ENCODE measurements at places on chromosomes 2 and 18.

DNA sequence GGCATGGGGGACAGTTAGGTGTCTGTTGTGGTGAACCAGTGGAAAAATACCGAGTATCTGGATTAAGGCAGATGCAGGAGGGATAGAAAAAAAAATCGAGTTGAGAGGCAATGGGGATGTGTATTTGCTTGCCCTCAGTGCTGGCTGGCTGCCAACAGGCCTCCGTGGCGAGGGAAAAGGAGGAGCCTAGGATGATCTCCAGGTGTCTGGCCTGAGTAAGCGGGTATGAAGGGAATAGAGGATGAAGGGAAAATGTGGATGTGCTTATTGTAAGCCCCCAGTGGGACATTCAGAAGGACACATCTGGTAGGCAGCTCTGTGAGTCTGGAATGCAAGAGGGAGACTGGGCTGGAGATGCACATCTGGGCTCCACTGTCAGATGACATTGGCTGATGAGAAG is 22.8 kb downstream of the KCNS3 start:
- DNase-seq = no peak

- peak; percentile 70 for DNase-seq
Measured at GRCh38 chr2:241882091-241882625, 12.6 kb downstream of the RTP5 start.

- DNase-seq = no peak
Measured at GRCh38 chr2:230202430-230203109, 17.2 kb downstream of the SP110 start.

DNA sequence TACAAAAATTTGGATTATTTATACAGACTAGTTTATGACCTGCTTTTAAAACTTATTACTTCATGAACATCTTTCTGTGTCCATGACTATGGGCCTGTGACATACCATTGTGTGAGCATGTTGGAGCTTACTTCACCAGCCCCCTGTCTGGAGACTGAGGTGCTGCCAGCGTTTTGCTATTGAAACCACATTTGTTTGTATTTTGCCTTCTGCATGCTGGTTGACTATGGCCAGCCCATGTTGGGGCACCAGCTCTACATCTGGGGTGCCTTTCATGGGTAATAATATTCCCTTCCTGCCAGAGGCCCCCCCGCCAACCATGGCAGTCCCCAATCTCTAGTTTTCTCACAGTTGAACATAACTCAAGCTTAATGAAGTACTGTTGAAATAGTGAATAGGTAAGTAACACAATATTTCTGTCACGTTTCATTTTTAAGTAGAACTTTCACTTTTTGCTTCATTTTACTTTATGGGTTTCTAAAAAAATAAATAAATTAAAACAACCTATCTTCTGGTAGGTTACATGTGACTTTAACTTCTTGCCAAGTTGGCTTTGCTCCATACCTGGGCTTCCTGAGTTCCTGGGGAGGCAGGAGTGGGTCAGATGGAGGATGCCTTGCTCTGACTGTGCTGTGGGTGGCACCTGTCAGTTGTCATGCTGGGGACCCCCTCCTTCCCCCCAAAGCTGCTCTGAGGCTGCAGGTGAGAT is 63.9 kb downstream of the DGKD start:
- no peak for DNase-seq

DNA sequence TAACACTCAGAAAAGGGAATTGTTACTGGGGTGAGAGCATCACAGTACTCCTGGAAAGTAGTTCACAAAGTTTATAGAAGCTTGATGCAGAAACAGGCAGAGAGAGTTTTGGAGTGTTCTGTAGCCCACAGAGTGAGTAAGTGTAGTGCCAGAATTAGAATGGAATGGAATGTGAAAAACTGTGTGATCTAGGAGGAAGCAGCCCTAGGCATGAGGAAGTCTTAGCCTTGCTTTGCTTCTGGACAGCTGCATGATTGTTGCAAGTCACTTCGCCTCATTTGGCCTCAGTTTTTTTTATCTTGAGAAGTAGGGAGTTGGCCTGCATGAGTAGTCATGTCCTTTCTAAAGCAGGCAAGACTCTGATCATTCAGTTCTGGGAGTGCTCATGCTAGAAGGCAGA is 10.9 kb downstream of the SERPINB12 start:
- DNase-seq = no peak

- DNase-seq = no peak
Measured at GRCh38 chr2:26576565-26577441, 64.4 kb downstream of the CIB4 start.

DNA sequence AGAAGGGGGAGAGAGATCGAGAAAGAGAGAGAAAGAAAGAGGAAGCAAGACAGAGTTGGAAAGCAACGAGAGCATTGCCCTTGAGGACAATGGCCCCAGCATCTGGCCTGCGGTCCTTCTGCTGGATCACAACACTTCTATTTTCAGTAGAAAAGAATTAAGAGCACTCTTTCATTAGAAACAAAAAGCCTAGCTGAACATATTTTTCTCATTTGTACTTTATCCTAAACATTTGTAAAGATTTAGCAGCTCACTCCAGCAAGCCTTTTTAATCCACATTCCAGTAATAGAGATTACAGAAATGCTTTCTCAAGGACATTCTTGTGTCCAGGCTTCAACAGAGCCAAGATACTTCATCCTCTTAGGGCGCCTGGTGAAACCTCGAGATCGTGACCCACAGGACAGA is 31.6 kb upstream of the AFF3 start:
- DNase-seq = no peak

DNA sequence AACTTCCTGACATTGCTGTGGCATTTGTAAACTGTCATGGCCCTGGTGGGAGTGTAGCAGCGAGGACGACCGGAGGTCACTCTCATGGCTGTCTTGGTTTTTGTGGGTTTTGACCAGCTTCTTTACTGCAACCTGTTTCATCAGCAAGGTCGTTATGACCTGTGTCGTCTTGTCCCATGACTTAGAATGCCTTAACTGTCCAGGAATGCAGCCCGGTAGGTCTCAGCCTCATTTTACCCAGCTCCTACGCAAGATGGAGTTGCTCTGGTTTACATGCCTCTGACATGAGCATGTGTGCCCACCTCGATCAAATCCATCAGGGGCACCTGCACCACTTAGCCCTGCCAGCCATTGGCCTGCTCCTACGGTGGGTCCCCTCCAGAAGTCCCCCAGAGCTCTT is 32.9 kb upstream of the SLC66A3 start:
- DNase-seq = no peak

GRCh38 chr2:63712748-63713147 is 124.0 kb downstream of the MDH1 start:
- peak; percentile 84 for DNase-seq

- DNase-seq = no peak
Measured at GRCh38 chr2:133571249-133571648, 3.0 kb upstream of the NCKAP5 start.

DNA sequence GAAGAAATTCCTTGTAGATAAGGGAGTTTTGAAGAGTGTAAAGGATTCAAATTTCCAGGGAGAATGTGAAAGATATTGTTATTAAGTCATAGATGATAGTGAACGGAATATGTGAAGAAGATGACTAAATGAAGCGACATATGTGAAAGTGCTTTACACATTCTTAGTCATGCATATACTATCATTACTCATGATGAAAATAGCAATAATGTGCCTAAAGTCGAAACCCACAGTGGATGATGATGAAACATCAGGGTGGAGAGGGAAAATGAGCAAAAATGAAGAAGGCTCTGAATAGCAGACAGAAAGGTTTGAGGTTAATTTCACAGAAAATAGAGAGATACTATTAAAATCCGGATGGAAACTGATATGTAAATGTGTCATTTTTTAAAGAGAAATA is 1237.1 kb downstream of the LRP1B start:
- DNase-seq = no peak

DNA sequence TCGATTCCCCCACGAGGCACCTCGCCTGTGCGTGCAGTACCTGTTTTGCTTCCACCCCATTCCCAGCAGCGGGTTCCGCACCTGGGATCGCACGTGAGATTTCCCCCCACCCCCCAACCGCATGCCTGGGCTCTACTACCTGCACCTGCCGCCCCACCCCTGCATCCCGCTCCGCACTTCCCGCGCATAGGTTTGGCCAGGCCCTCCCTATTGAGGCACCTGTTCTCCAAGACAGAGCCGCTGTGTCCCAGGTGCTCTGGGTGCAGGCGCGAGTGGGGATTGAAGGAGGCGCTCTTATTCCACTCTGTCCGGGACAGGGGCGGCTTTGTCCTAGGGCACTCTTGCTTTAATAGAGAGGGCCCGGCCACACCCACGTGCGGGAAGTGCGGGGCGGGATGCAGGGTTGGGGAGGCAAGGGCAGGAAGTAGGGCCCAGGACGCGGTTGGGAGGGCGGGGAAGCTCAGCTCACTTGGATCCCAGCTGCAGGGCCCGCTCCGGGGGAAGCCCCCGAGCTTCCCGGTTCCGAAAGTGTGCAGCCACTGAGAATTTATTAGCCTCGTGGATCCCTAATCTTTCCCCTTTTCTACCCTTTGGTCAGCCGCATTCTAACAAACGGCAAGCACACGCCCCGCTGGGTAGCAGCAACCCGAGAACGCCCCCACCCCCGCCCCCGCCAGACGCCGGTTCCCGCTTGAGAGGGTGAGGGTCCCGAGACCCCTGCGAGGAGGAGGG is 670 bp upstream of the MOCOS start:
- DNase-seq = no peak

- no peak for DNase-seq
Measured at GRCh38 chr2:6937157-6937556, 19.9 kb downstream of the RNF144A start.

DNA sequence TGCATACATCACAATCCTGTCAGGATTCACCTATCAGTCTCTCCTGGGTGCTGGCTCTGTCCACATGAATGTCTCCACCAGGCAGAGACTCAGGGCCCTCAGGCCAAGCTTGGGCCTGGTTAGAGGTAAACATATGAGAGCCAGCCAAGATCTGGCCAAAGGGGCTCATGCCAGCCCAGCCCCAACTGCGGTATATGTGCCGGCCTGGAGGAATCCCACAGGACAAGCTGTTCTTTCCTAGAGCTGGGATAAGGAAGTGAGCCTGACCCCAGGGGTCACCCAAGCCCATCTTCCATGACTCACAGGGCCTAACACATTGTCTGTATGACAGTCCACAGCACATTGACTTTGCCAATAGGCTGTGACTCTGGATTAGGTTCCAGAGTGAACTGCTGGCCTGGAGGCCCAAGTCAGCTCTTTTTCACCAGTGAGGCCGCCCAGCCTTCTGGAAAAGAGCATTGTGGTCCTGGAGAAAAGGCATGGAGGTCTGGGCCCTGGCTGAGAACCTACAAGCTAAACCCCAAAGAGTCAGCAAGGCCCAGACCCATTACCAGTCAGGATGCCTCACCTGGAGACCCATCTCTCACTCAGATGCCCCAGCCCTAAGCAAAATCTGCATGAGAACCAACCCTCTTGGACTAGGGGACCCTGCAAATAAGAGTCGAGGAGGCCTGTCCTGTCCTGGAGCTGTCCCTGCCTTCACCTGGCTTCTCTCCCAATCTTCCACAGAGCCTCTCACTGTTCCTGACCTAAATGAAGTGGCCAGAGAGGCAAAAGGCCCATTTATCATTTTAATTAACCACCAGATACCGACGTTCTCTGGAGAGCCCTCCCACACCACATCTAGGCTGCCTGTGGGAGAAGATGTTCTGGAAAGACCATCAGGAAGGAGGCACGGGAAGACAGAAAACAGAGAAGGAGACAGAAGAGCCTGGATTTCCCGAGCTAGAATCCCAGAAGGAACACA is 120.9 kb upstream of the PKDCC start:
- DNase-seq = no peak

GRCh38 chr2:239273280-239274234 is 127.3 kb downstream of the HDAC4 start:
- DNase-seq = no peak

DNA sequence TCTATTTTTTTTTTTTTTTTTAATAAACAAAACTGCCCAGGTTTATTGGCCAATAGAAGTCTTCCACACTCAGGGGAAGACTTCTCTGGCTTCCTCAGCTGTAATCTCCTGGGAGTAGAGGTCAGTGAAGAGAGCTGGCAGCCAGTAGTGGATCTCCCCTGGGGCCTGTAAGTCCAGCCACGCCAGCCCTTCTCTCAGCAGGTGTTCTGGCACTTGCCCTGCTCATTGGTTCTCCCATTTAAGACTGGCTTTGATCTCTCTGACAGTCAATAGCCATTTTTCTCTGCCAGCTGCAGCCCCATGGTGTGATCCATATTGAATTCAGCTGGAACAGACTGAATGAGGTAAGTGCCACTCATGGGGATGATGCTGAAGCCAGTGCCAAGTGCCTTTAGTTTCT is 170.6 kb upstream of the SPHKAP start:
- no peak for DNase-seq

DNA sequence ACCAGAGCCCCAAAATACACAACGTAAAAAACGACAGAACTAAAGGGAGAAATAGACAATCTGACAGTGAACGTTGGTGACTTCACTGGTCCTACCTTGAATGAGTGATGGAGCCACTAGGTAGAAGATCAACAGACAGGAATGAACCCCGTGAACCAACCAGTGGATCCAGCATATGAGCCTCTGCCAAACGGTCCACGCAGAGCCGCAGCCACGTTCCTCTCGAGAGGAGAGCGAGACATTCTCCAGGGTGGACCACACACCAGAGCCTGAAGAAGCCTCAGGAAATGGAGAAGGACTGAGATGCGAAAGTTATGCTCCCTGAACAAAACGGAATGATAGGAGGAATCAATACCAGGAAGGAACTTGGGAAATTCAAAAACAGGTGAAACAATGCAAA is 178.4 kb downstream of the RTP5 start:
- no peak for DNase-seq

DNA sequence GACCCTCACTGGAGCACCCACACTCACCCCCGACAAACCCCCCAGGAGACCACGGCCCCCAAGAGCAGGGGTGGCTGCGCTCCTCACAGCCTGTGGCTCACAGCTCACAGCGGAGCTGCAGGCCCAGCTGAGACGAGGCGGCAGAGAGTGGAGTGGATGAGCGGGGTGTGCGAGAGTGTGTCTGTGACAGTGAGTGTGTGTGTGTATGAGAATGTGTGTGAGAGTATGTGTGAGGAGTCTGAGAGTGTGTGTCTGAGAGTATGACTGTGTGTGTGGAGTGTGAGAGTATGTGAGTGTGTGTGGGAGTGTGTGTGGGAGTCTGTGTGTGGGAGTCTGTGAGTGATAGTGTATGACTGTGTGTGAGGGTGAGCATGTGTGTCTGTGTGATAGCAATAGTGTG is 55.3 kb upstream of the ID2 start:
- no peak for DNase-seq

DNA sequence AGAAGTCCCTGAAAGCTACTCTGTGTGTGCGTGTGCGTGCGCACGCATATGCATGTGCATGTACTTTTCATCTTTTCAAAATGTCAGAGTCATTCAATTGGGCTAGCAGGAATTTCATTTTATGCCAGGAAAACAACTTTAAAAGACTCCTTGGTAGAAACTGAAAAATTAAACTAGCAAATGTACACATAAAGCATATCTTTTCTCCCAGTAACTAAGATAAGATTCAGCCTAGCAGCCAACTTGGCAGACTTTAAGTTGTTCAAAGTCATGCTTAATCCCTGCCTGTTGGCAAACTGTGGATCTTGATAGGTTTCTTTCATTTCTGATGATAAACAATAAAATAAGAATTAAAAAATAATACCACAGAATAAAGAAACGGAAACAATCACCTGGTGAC is 1129.1 kb downstream of the LRP1B start:
- DNase-seq = no peak

DNA sequence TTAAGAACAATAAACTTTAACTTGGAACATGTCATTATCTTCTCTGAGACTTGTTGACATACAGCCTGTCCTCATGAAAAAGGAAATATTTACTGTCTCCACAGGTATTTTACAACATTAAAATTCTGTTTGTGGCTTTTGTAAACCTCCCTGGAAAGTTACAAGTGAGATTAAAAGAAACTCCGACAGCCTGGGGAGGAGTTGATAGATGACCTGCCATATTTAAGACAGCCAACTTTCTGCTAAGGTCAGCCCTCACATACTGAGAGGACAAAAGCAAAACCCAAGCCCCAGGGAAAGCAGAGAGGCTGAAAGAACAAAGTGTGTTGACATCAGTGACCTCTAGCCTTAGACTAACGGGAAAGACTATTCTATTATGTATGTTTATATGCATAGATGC is 350.2 kb downstream of the RIT2 start:
- DNase-seq = no peak

Data from WERI-Rb-1 (cell line).